Non-pigmented ciliary epithelial cell (primary cell): ENCODE measurements at places on chromosomes 12 and 14.

GRCh38 chr12:96070670-96071279 is 35.4 kb upstream of the LTA4H start:
- no peak for DNase-seq

- no peak for DNase-seq
Observed at GRCh38 chr12:2359725-2360629, 307.2 kb downstream of the CACNA1C start.

- no peak for DNase-seq
Observed at GRCh38 chr12:47024463-47024862, 55.0 kb upstream of the PCED1B start.

- no peak for DNase-seq
Observed at GRCh38 chr12:19709889-19710288, 270.6 kb downstream of the AEBP2 start.

- DNase-seq, result no peak
Observed at GRCh38 chr12:128313931-128314330, 47.0 kb downstream of the TMEM132C start.

GRCh38 chr12:94677778-94678177 is 27.4 kb upstream of the TMCC3 start:
- DNase-seq, result no peak

DNA sequence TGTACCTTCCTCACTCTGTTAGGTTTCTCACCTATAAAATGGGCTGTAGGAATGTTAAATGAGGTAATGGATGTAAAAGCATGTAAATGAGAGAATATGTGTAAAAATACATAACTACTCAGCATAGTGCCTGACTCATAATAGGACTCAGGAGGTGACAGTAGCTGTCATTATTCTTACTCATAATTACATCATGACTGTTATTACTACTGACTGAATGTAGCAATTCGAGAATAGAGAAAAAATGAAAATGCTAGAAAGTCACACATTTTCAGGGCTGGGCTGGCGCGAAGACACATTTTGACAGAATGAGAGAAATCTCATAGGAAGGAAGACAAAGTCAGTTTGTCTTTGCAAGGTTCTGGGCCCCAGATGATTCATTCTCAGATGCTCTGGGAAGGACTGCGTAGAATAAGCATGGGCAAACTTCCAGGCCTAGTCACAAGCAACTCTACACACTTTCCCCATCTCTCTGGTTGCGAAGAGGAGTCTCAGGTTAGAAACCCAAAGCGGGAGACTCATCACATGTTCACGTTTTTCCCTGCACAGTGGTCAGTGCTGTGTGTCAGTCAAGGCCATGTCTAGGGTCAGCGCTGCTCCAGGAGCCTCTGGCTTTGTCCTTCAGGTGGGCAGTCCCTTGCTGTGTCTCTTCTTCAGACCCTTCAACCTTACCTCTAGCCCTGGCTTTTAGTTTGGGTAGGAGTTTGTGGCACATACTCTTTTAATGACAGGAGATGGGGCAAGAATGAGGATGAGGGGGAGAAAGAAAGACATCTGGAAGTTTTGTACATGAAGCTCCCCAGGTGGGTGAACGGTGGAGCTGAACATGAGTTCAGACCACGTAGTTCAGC is 8.4 kb downstream of the GPRC5A start:
- peak; percentile 89 for DNase-seq

DNA sequence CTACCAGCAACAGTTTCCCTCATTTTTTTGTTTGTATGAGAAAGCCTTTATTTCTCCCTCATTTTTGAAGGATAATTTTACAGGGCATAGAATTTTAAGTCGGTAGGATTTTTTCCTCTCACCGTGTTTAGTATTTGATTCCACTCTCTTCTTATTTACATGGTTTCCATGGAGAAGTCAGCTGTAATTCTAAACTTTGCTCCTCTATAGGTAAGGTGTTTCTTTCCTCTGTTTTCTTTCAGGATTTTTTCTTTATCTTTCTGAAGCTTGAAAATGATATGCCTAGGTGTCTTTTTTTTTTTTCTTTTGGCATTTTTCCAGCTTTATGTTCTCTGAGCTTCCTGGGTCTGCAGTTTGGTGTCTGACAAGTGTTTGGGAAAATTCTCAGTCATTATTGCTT is 75.6 kb upstream of the ETV6 start:
- DNase-seq, result no peak
